Esophagus mucosa (tissue), 1 donor: ENCODE measurements at places on chromosomes 3 and 15.
A peak's percentile ranks its signal among the peaks of the same experiment; 100 is the strongest.

- no peak for ATAC-seq
These were observed 76.4 kb upstream of the TRPM1 start for GRCh38 chr15:31177951-31178350.

DNA sequence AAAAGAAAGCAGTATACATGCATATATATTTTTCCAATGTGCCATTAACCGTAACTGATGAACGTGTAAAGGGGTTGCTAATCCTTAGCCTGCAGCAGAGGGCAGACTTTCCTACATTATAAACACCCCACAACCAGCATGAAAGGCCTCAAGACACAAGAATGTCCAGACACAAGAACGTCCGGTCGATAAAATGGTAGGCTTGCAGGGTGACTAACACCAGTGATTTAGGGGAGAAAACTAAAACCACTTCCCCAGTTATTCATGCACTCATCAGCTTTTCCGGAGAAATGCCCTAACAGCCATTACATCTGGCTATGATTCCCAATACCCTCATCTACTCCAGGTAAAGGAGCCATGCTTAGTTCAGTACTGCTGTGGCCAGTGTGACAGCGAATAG, 57.4 kb downstream of the LRTM1 start:
- peak; percentile 34 for ATAC-seq

DNA sequence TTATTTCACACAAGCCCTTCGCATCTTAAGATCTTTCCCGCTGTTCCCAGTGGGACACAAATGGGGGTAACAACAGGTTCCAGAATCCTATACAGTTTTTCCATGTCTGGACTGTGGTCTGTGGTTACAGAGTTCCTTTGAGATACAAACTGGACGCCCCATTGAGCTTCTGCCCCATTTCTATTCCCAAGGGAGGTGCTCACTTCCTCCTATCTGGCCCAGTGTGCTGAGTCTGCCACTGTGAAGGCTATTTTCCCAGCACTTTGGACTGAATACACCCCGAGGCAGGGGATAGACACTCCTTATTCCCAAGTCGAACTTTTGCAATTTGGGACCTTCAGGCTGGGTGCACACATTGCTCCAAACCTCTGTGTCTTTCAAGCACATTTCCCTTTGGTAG, 44.0 kb downstream of the MESD start:
- ATAC-seq, result no peak

GRCh38 chr3:134239538-134239937, 11.1 kb downstream of the RYK start:
- ATAC-seq, result no peak

DNA sequence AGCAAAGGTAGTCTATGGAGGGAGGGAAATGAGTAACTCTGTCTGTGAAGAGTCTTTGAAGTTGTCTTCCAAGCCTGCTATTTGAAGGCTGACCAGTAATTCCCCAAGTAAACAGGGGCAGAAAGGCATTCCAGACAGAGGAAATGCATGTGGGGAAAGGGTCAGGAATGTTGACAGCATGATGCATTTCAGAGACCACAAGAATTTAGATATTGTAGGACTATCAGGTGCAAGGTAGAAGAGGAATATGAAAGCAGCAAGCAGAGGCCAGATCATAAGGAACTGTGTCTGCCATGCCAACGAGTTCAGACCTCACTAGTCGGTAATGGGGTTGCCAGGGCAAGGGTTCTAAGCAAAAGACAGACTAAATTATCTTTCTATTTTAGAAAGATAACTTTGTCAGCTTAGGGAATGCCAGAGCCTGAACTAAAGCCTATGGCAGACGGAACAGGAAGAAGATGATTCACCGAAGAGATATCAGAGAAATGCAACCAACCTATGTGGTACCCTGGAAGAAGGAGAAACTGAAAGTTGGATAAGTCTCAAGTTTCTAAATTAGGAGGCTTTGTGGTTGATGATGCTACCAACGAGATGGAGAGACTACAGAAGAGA, 327.0 kb upstream of the RORA start:
- no peak for ATAC-seq

- no peak for ATAC-seq
These were observed 230.8 kb downstream of the MEX3B start for GRCh38 chr15:81814882-81815455.

- no peak for ATAC-seq
These were observed 26.6 kb downstream of the NEK11 start for GRCh38 chr3:131053043-131053859.

DNA sequence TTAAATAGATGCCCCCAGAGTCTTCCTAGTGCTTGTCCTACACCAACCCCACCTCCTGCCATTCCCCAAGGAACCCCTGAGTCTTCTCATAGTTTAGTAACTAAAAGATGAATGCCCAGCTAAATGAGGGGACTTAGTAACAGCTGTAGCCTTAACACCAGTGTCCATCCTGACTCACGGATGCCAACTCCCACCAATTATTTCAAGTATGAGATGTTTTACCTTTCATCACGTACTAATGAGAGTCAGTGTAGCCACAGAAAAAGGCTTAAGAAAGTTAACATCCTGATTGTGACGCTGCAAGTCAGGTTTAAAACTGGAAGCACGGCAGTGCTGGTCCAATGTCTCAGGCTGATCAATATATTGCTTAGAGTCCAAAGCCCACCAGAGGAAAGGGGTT, 109.9 kb downstream of the FMN1 start:
- ATAC-seq, result no peak

DNA sequence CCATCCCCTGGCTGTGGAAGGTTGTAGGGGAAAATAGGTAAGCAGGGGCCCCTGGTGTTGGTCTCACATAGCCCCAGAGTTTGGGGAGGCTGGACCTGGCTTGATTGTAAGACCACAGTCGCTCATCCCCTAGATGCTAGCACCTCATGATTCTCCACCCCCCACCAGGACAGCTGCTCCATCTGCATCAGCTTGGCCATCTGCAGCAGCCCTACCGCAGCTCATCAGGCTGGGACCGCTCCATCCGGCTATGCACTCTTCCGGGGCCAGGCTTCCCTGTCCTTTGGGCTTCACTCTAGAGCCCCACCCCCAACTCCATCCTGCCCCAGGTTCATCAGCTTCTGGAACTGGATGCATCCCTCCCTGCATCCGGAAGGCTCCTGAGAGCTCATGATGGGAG, 12.6 kb downstream of the SCN5A start:
- no peak for ATAC-seq

- no peak for ATAC-seq
These were observed 107.7 kb downstream of the VPS8 start for GRCh38 chr3:184919651-184920050.

DNA sequence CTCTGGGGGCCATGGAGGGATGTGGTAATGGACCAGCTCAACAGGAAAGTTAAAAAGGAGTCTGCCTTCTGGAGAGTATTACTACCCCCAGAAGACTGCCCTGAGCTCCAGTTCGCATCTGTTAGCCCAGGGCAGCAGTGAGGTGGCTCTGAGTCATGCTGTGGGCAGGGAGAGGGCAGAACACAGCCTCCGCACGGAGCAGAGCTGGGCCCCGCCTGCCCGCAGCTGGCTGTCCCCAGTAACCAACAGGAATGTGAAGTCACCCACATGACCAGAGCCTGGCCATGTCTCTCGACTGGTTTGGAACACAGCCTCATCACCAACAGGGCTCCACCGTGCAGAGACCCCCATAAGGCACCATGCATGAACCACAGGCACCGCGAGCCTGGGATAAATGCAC, 62.1 kb downstream of the CYFIP1 start:
- peak; percentile 77 for ATAC-seq

DNA sequence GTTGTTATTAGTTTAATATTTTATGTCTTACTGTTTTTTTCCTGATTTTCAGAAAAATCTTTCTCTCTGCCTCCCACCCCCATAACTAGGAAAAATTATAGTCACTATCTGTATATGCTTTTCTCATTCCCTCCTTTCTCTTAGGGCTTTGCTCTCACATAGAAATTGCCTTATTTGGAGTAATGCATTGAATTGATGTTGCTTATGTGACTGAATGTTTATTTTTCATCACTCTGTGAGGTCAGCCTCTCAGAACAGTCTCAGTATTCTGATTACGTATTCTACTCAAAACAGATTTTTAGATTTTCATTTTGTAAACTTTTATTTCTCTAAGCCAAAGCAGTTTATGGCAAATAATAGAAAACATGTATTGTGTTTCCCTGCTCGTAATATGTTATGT, 121.0 kb downstream of the SLMAP start:
- ATAC-seq, result no peak

- ATAC-seq, result no peak
These were observed 2.2 kb upstream of the TRAK1 start for GRCh38 chr3:42088803-42089530.

DNA sequence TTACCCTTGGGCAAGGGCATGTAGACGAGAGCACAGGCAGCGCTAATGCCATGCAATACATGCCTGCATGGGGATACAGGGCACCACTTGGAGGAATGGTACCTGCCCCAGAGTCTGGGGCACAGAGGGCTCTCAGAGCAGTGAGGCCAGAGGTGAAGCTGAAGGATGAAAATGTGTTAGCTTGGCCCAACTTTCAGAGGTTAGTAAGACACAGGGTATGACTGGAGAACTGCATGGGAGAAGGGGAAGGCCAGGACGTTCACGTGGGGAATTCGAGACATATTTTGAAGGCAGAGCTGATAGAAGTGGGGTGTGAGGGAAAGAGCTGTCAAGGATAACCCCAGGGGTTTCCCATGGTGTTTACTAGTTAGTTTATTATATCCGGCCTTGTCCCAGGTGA, 19.6 kb downstream of the CSRNP1 start:
- no peak for ATAC-seq

DNA sequence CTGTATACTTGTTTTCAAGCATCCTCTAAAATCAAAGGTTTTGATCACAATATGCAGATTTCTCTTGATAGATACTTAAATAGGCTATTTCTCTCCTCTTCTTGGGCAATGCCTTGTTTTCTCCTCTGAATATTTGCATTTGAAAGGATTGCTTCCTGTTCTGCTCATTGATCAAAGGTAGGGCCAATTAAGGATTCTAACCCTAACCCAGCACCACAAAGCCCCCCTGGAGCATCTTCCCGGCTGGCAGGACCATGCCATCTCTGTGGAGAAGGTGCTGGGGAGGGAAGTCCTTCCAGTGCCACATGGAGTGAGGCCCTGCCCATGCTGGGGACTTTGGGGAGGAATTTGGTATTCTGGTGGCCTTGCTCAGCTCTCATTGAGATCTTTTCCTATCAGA, 11.3 kb upstream of the NIPA2 start:
- ATAC-seq, result no peak

DNA sequence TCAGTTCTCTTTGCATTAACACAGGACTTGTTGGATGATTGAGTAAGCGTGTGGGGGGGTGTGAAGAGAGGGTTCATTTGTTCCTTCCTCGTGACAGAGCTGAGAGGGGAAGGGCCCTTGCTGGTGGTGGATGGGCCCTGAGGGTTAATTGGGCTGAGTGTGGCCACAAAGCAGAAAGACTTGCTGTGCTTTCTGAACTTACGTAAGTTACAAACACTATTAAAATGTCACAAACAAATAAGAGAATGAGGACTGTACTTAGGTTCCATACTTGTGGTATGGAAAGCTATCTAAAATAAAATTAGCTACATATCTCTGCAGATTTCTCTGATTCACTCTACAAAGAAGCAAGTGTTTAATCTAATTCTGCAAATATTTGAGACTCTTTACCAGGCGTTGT, 231.3 kb downstream of the LPP start:
- no peak for ATAC-seq

DNA sequence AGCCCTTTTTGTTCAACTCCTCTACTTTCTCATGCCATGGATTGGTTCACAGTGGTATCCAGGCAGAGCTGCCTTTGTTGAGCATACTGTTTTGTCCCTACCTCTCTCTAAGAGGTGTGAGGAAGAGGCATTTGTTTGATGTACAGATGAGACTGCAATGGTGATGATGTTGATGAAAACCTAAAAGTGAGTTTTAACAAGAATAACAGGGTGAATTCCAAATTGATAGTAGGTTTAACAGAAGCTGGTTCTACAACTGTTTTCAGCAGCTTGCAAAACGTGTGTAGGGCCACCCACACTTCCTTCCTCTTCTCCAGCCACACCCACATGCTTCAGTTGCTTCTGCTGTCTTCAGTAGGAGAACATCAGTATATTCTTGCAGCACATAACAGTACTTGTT, 10.2 kb downstream of the SNRK start:
- ATAC-seq, result peak; percentile 71

DNA sequence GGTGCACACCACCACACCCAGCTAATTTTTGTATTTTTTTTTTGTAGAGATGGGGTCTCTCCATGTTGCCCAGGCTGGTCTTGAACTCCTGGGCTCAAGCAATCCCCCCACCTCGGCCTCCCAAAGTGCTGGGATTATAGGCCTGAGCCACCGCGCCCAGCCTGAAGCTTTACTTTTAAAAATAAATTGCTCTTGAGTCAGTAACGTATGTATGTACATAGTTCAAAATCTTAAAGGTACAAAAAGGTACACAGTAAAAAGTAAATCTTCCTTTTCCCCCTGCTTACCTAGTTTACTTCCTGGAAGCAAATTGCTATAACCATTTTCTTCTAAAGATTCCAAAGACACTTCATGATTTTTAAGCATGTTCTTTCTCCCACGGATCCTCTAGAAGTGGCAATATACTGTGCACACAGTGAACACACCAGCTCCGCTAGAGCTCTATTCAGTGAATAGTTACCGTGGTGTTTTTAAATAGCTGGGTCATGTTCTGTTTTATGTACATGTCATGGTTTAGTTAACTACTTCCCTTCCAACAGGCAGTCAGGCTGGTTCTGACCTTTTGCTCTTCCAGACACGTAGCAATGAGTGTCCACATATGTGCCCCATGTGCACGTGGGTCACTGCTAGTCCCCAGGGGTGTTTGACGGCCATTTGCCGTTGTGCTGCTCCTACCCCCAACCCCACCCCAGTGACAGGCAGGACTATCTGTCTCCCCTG, 82.1 kb downstream of the EEFSEC start:
- no peak for ATAC-seq

- no peak for ATAC-seq
These were observed 48.0 kb downstream of the KLF15 start for GRCh38 chr3:126309165-126309564.

GRCh38 chr15:66873856-66874255, 171.8 kb downstream of the SMAD6 start:
- ATAC-seq, result no peak

- no peak for ATAC-seq
These were observed 722.9 kb upstream of the CFAP20DC start for GRCh38 chr3:59772416-59773408.

- ATAC-seq, result no peak
These were observed 695.5 kb downstream of the EPHA3 start for GRCh38 chr3:89802881-89803280.

GRCh38 chr3:40341671-40342070, 32.2 kb downstream of the EIF1B start:
- no peak for ATAC-seq

GRCh38 chr15:22902046-22902445, 63.6 kb downstream of the NIPA2 start:
- ATAC-seq, result peak; percentile 6

GRCh38 chr3:32392536-32393302, 1.1 kb downstream of the CMTM7 start:
- peak; percentile 30 for ATAC-seq
